ENCODE measurements at places on chromosomes 4 and X.

DNA sequence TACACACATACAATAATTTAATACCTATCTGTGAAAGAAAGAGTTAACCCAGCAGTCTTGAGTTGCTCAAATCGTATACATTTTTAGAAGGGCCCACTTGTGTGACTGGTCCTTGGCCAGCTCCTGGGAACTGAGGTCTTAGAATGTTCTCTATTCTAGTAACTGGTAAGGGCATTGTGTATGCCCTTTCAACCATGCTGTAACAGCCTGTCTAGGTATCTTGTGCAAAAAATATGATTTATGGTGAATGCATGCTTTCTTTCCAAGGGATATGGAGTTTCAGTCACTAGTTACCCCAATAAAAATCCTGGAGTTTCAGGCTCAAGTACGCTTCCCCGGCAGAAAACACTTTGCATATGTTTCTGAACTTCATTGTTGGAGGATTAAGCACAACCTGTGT, 140.6 kb downstream of the NEXMIF start:
- DNase-seq, result no peak

DNA sequence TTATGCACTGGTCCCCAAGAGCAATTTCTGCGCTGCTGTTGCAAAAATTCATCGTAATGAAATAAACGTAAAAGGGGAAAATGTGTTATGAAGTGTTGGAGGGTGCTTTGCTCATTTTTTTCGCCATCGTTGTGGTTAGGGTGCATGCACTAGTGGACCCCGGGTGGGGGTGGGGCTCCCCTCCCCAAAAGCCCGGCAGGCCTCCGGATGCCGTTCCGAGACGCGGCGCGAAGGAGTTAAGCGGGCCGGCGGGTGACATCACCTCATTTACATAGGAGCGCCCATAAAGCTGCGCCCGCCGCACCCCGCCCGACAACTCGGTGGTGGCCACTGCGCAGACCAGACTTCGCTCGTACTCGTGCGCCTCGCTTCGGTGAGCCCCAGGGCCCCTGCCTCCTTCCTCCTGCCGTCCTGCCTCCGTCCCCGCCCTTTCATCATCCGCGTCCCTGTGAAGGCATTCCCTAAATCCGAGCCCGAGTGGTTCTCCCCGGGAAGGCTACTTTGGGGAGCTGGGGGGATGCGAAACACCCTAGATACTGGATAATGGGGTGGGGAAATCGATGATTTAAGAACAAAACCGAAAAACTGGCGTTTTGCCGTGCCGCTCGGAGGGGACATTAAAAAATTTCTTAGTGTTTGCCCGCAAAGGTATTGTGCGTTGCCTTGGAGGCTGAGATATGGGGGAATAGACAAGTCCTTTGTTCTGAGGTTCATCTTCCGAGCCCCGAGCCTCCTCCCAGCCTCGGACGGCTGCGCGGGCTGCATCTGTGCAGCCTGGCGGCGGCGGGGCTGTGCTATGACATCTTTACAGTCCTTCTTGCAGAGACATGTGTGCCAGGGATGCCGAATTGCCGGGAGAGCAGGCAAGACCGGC, at the start of gene TMSB4X:
TMSB4X (plus strand) TSS at position 315 of the 874 bp plus-strand sequence.
- peak; percentile 70 for DNase-seq

DNA sequence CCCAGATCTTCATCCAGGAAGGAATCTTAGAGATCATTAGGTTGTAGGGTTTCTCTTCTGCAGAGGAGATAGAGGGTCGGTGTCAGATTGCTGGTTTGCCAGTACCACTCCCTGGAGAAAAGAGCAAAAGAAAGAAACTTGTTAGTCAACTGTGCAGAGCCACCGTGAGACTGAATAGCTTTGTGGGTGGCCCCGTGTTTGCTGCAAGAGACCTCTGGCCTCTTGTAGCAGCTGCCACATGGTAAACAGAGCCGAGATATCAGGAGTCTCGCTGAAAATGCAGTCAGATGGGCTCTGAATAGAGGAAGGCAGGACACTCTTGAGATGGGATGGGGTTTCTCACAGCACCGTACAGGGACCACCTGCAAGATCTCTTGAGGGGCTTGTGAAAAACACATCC, 149.7 kb downstream of the PTTG2 start:
- no peak for DNase-seq

GRCh38 chr4:111393781-111394180, 751.5 kb upstream of the FAM241A start:
- DNase-seq, result no peak

GRCh38 chr4:169189372-169189771, 81.4 kb downstream of the SH3RF1 start:
- DNase-seq, result no peak

DNA sequence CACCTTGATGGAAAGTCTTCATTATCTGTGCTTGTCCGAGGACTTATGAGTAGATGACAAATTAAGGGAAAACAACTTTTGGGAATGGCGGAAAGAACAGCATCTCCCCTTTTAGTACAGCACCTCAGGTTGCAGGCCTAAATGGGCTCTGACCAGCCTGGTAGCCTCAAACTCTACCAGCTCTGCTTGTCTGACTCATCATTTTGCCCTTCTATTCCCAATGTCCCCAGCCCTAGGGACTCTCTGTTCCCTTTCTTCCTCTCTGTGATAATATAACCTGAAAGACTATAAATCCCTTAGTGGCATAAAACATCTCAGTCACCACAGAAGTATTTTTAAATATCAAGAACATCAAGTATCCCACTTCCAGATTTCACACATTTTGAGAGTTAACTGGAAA, 121.9 kb downstream of the THOC2 start:
- DNase-seq, result no peak

DNA sequence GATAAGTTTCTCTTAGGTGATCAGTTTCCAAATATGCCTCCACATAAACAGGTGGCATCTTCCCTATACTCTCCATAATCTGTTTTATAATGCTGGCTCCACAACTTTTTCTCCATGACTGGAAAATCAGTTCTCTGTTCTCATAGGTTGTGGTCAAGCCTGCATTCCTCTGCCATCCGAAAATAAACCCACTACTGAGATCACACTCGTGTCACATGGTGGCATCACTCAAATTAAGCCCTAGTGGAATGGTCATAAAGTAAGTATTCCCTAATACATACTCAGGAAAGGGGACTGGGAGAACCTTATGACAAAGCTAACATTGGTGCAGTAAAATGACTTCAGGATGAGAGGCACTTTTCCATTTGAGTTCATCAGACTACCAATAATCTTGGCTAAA, 37.6 kb downstream of the MAGED4B start:
- no peak for DNase-seq

DNA sequence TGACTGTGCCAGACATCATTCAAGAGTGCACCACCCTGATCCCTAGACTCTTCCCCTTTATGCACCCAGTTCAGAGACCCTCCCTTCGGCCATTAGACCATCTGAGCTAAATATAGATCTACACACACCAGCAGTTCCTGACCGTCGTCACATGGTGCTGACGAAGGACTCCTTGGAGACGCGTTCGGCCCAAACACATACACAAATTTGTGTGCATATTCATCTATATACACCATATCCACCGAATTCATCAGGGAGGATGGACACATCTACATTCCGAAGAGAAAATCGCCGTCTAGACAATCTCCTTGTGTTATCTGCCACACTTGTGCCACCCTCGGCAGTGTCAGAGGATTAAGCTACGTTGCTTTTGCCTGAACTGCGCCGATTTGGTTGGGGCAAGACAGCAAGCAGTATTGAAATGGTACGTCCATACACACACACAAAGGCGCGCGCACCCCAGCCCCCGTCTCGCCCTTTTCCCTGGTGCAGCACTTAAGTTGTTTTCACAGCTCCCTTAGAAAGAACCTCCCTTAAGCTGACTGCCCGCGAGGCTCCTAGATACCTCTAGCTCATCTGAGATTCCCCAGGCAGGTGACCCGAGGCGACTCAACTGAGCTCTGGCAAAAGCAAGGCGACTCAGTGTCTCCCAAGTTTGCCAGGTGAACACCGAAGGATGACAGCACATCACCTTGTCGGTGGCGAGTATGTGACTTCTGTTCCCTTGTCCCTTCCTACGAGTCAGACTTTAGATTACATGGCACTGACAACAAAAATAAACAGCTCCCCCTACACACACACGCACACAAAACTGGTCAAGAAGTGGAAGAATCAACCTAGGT, 1.0 kb downstream of the RASGEF1B start:
- DNase-seq, result no peak

GRCh38 chr4:78293348-78293747, 236.2 kb downstream of the FRAS1 start:
- DNase-seq, result no peak

GRCh38 chr4:100894339-100894870, 376.6 kb upstream of the EMCN start:
- no peak for DNase-seq

DNA sequence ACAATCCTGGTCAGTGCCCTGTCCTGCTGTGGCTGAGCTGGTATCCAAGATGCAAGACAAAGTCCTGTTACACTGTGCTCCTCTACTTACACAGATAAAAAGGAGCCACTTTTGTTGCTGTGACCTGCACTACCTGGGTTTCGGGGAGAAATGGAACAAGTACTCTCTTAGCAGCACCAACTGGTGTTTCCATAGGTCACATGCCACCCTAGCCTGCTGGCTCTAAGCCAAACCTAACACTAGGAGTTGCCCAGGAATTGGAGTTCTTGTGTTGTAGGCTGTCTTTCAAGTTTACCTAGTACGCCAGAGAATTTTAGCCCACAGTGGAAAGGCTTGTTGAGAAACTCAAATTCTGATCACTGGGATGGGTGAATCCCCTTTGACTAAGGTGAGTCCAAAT, 727.4 kb downstream of the FAM133A start:
- no peak for DNase-seq

DNA sequence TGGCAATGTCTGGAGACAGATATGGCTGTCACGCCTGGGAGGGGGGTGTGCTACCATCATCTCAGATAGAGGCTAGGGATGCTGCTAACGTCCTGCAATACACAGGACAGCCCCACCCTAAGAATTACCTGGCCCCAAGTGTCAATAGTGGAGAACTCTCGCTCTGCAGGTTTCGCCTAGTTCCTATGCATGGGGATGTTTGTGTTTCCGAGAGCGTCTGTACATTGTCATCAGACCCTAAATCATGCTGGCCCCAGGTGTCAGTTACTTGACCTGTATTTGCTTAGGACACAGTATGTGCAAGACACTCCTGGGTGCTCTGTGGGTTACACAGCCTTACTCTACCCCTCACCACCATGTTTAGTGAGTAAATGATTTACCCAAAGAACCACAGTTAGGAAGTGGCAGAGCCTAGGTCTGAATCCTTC, 90.8 kb downstream of the AFF1 start:
- no peak for DNase-seq

DNA sequence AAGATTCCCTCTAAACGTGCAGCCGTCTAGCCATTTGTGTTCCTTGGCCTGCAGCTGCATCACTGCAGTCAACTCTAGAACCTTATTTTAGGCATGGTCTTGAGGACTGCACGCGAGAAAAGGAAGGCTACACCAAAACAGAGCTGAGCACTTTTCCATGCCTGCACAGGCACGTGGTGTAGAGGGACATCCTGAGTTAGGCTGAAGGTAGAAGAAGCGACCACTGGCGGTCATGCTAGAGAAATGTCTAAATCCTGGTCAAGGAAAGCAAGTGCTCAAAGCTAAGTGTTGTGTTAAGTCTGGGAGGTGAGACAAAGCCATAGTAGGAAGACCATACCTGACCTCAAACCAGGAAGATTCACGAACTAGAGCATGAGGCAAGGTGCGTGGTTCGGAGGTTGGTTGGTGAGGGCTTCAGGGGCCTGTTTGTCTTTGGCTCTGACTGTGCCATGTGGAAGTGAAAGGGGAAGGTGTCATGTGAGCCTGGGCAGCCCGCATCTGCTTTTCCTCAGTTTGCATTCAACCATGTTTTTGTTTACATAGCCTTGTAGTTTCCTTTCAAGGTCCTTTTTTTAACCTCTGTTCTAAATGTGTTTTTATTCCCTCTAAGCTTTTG, 203.8 kb downstream of the AASDH start:
- no peak for DNase-seq

DNA sequence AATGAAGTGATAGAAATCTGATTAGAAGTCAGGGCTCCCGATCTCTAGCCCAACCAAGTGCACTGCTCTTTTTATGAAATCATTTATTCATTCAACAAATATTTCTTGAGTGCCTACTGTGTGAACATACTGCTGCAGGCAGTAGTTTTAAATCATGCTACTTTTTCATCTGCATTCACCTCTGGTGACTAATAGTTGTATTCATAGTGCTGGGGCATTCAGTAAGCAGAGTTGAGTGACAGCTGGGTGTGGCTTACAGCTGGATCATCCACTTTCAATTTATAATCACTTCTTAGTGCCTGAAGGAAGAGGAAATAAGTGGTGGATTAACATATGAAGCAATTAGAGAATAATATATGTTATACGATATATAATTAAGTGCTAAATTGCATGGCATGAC, 94.1 kb upstream of the HPRT1 start:
- no peak for DNase-seq

- DNase-seq, result no peak
Measured at GRCh38 chr4:138409670-138410069, 167.5 kb upstream of the SLC7A11 start.

GRCh38 chrX:40091691-40092421, 5.9 kb downstream of the BCOR start:
- DNase-seq, result no peak

- no peak for DNase-seq
Measured at GRCh38 chrX:38327775-38328081, 419 bp upstream of the RPGR start.

- DNase-seq, result no peak
Measured at GRCh38 chr4:78766650-78767049, 9.5 kb upstream of the BMP2K start.

- peak; percentile 12 for DNase-seq
Measured at GRCh38 chrX:15242899-15243555, 26.9 kb downstream of the ASB9 start.

GRCh38 chr4:58711039-58711438, 1600.9 kb upstream of the IGFBP7 start:
- DNase-seq, result no peak

DNA sequence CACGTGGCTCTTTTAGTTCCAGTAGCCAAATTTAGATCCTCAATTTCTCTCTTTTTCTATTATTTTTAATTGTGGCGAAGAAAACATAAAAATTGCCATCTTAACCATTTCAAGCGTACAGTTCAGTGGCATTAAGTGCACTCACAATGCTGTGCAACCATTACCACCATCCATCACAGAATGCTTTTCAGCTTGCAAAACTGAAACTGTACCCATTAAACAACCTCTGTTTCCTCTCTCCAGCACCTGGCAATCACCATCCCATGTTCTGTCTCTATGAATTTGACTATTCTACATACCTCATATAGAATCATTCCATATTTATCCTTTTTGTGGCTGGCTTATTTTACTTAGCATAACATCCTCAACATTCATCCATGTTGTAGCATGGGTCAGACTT, 74.9 kb downstream of the METTL14 start:
- DNase-seq, result no peak

DNA sequence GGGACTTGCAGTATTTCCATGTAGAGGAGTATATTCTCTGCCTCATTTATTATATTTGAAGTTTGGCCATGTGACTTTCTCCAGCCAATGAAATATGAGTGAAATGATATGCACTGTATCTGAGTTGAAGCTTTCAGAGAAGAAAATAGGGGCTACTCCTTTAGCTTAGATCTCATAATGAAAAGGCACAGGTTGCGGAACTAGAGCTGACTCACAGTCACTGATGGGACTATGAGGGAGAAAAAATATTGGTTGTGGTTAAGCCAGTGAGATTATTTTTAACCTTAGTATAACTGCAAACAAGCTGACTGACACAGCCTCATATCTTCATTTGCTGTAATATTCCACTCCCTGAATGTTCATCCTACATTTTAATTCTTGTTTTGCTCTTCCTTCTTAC, 1104.3 kb downstream of the RPA4 start:
- no peak for DNase-seq

Data from stimulated activated CD8-positive, alpha-beta memory T cell treated with anti-CD3 and anti-CD28 coated beads, Interleukin-7, amount 100 ng/mL, for 4 hours (primary cell).